Stimulated activated CD4-positive, alpha-beta T cell treated with anti-CD3 and anti-CD28 coated beads, Interleukin-12 subunit alpha, Interleukin-12 subunit beta, amount 100 ng/mL, for 4 hours (primary cell): ENCODE measurements at places on chromosomes 11 and 22.

DNA sequence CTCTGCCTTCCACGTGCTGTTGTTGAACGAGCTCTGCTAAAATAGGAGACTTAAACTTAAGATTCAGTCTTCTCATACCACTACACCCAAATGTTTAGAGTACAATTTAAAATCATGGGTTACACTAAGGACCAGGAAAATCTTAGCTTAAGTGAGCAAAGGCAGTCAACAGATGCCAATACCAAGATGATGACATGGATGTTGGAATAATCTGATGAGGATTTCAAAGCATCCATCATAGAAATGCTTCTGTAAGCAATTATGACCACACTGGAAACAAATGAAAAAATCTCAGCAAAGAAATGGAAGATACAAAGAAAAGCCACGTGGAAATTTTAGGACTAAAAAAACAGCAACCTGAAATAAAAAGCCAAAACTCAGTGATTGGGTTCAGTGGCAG, 109.8 kb downstream of the ATXN10 start:
- no peak for DNase-seq

DNA sequence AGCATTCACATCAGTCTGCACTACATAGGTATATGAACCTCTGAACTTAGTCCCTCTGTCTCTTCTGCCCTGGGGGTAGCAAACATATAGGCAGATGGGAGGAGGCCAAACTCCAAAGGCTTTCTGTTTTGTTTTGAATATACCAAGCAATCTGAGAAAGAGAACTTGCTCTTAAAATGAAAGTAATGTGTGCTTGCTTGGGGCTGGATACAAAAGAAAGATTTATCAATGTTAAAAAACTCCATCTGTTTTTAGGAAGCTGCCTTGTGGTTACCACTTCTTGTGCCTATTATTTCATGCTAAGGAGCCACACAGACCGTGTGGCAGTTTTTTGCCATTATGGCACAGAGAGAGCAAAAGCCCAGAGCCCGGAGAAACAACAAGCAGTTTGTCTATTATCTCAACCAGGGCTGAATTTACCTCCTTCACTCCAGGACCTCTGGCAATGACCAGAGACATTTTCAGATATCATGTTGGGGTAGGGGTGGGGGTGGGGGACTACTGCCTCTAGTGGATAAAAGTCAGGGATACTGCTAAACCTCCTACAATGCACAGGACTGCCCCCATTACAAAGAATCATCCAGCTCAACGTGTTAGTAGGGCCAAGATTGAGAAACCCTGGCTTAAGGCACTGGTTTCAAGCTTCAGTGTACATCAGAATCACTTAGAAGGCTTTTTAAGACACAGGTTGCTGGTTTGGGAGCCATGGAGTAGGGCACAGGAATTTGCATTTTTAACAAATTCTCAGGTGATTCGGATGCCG, 124.2 kb downstream of the APIP start:
- no peak for DNase-seq

DNA sequence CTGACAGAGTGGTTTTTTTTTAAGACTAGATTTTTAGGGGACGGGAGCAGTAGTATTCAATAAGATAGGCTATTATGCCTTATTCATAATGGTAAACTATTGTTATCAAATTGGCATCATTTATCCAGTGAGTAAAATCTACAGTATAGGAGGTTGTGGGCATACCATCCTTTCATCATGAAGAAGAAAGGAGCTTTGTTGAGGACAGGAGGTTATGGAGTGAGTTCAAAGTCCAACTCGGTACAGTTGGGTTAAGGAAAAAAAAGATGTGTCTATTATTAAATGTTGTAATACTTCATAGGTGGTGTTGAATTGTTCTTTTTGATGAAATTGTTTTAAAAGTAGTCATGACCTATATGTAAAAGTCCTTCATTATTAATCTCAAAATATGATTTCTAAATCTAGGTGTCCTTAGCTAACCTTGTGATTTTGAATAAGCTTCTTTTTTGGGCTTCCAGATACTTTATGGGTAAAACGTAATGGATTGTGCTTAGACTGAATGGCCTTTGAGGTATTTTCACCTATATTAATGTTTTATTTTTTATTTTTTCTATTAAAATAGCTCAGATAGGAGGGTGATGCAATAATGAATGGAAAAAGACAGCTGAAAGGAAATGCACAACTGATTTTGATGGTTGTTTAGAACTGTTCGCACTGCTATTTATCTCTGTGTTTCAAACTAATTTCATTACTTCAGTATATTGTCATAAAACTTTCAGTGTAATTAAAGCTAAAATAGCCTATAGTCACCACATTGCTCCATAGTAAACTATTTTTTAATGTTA, 15.3 kb upstream of the CNTF start:
- DNase-seq: no peak

DNA sequence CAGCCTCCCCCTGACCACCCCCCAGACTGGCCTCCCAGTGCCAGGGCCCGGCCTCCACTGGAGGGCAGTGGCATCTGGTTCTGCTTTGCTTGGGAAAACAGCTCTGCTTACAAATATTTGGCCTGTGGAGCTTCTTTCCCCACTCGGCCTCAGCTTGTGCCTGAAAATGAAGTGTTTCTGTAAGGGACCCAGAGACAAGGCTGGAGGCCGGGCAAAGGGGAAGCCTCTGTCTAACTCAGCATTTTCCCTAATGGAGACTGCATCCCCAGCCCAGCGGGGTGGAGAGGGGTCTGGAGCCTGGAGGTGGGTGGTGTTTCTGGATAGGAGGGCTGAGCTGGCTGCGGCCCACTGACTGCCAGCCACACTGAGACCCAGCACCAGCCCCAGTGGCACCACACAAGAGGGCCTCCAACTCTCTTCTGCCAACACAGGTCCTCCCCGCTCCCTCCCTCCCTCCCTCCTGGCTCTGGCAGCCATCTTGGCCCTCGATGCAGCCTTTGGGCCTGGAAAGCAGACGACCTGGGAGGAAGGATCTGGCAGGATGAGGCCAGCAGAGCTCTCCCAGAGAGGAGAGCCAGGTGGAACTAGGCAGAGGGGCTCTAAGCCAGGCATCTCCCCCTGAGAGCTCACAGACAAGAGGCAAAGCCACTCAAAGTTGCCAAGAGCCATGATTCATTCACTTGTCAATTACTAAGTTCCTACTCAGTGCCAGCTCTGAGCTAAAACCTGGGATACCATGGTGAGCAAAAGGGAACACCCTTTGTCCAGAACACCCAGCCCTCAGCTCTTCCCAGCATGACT, 77.1 kb upstream of the CD82 start:
- no peak for DNase-seq

DNA sequence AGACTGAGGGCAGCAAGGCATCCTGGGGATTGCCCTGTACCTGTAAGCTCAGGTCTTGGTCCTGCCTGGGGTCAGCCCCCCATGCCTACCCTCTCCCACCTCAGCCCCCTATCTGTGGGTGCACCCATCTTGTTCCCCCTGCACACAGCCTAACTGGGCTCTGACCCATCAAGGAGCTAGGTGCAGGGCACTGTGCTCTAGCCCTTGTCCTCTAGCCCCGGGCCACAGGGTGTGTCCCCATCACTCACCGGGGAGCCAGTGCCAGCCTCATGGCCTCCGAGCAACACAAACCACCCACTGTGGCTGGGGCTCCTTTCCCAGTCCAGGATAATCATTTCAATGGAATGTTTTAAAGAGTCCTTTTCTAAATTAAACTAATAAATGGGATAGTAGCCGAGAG, 293.9 kb upstream of the PLET1 start:
- DNase-seq: no peak
